Lung microvascular endothelial cell (primary cell): ENCODE measurements at places on chromosomes 16 and 17. TPM values are rescaled to one million over a fixed set of nuclear protein-coding genes. Genes with fewer than 3 reads are reported as not detected.

The TBC1D3B gene
- 0.44 and 0.99 TPM in 2 replicates for total RNA-seq

The NDRG4 gene
- 88.5 and 229 TPM in 2 replicates for total RNA-seq

The MARVELD3 gene
- 0.22 TPM in 1 of 2 replicates, not detected in the other for total RNA-seq

GRCh38 chr16:57023541-57024249 lies 34.3 kb downstream of the NLRC5 start:
- DNase-seq = no peak

DNA sequence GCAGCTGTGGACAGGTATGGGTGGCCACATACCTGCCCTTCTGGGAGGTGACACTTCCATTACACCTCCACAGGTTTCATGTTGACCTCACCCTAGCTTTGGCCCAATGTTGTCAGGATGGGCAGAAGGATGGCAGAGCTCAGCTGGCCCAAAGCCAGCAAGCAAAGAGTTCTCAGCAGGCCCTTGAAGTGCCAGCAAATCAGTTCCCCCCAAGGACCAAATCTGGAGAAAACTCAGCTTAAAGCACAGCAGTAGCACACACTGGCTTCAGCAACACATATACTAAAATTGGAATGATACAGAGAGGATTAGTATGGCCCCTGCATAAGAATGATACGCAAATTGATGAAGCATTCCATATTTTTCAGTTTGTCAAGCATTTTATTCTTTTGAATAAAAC lies 13.4 kb downstream of the ARL4D start:
- no peak for DNase-seq

- no peak for DNase-seq
Measured at GRCh38 chr17:47299239-47299910, 24.4 kb upstream of the EFCAB13 start.

DNA sequence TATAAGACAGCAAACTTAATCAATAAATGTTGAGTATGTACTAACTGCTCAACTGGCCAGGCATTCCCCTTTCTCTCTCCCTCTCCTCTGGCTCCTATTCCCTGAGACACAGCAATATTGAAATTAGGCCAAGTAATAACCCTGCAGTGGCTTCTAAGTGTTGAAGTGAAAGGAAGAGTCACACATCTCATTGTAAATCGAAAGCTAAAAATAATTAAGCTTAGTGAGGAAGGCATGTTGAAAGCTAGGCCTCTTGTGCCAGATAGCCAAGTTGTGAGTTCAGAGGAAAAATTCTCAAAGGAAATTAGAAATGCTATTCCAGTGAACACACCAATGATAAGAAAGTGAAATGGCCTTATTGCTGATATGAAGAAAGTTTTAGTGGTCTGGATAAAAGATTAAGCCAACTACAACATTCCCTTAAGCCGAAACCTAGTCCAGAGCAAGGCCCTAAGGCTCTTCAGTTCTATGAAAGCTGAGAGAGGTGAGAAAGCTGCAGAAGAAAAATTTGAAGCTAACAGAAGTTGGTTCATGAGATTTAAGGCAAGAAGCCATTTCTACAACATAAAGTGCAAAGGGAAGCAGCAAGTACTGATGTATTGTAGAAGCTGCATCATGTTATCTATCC lies 35.4 kb upstream of the ABCC11 start:
- peak; percentile 22 for DNase-seq

The PRPSAP2 gene
- total RNA-seq = 32.5 and 44.8 TPM in 2 replicates

- no peak for DNase-seq
Measured at GRCh38 chr17:66488864-66489263, 186.5 kb downstream of the PRKCA start.

DNA sequence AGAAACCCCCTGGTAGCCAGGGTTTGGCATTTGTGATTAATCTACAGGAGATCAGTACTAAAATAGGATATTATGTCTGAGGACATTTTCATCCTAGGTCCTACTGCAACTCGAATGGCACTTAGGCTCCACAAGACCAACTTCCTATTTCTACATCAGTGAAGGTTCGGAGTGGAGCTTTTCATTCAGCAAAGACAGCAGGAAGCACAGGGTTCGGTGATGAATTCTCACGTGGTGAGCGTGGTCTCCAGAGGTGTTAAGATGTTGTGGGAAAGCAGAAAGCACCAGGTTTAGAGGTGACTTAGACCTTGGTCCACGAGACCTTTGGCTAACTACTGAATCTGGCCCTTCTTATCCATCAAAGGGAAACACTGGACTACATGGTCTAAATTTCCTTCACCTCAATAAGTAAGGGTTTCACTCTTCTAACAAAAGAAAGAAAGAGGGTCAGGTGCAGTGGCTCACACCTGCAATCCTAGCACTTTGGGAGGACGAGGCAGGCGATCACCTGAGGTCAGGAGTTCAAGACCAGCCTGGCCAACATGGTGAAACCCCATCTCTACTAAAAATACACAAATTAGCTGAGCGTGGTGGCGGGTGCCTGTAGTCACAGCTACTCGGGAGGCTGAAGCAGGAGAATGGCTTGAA lies 13.9 kb upstream of the HELZ start:
- no peak for DNase-seq

- no peak for DNase-seq
Measured at GRCh38 chr16:54842743-54843423, 87.8 kb upstream of the IRX5 start.

DNA sequence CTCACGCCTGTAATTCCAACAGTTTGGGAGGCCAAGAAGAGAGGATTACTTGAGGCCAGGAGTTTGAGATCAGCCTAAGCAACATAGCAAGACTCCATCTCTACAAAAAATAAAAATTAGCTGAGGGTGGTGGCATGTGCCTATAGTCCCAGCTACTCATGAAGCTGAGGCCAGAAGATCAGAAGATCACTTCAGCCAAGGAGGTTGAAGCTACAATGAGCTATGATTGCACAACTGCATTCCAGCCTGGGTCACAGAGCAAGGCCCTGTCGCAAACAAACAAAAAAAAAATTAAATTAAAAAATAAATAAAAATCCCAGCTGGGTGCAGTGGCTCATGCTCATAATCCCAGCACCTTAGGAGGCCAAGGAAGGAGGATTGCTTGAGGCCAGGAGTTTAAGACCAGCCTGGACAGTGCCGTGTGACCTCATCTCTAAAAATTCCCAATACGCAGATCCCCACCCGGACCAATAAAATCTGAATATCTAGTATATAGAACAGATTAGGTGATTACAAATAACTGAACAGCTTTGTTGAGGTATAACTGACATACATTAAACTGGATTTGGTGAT lies 18.2 kb upstream of the ATF7IP2 start:
- no peak for DNase-seq

GRCh38 chr16:54285414-54286089 lies 1.0 kb downstream of the IRX3 start:
- DNase-seq = no peak

GRCh38 chr17:71081666-71082065 lies 912.3 kb downstream of the KCNJ2 start:
- no peak for DNase-seq

DNA sequence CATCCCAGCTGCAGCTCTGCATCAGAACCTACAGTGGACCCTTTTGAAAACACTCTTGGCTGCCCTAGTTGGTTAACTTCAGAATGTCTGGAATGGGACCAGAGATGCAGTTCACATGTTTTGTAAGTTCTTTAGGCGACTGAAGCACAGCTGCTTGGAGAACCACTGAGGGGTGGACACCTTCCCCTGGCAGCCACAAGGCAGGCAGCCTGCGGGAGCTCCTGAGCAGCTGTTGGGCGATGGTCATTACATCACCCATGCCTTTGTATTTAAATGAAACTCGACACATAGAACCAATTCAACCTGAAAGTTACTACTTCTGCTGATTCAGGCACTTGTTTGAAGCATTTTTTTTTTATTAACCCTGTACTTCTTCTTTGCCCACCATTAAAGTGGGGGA lies 151.5 kb downstream of the LGALS9B start:
- DNase-seq = no peak

DNA sequence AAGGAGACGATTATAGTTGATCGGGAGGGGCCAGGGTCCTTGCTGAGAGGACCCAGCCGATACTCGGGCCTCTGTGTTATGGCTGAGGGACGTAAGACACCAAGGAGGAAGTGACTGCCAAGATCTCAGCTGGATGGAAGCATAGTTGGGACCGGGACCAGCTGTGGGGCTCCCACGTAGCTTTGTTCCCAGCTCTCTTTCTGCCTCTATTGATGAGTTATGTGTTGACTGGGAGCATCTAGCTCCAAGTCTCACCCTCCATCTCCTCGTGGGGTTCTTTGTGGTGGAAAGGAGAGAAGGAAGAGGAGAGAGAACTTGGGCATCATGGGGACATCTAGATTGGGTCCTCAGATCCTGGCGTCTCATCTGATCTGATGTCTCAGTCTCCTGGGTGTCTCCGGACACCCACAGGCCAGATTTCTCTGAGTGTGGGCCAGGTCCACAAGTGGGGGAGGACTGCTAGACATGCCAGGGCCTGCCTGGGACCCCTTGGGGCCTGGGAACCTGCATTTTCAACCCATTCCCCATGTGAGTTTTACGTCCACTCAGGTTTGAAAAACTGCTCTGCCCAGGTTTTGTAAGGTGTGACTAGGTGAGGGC lies 1.0 kb downstream of the MGRN1 start:
- DNase-seq = no peak

- DNase-seq = peak; percentile 36
Measured at GRCh38 chr16:85514598-85515318, 98.4 kb upstream of the GSE1 start.

The KRTAP17-1 gene
- total RNA-seq = not detected in 2 replicates

GRCh38 chr17:32941419-32942032 lies 13.6 kb downstream of the TMEM98 start:
- no peak for DNase-seq

- no peak for DNase-seq
Measured at GRCh38 chr17:73909186-73909585, 264.9 kb upstream of the SDK2 start.

The CACNG3 gene
- total RNA-seq = not detected in 2 replicates

The HIGD1B gene
- not detected in 2 replicates for total RNA-seq

DNA sequence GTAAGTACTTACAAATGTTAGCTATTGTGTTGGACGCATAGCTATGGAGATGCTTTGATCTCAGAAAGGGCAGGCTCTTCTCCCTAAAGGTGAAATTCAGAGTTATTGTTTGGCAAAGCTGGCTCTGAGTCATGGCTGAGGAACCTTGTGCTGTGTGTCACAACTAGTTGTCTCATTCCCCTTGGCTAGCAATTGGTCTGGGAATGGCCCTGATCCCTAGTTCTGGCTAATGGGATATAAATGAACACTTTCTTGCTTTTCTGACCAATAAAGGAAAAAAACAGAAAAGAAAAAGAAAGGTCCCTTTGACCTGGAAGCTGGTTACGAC lies 210.6 kb downstream of the MAP2K4 start:
- DNase-seq = no peak

The DCUN1D3 gene
- 17.2 and 20.8 TPM in 2 replicates for total RNA-seq
